ENCODE measurements at places on chromosomes 3 and 15.

- DNase-seq, result no peak
Measured at GRCh38 chr3:126109146-126109879, 25.4 kb upstream of the SLC41A3 start.

DNA sequence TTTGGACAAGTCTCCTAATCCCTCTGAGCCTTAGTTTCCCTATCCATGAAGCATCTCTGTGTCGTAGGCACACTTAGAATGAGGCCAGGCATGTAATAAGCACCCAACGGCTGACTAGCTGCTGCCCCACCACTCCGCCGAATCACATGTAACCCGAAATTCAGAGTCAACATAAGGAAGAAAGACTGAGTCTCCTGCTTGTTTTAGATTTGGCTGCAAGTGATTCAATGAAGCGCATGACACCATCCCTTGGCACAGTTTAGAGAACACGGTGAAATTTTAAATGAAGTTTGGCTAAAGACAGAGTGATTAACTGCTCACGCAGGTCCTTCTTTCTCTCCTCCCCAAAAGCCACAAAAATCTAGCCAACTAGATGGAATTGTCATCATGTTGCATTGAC is 279.2 kb downstream of the TLE3 start:
- DNase-seq, result no peak

GRCh38 chr15:75836959-75837334 is 6.3 kb upstream of the UBE2Q2 start:
- DNase-seq, result no peak

DNA sequence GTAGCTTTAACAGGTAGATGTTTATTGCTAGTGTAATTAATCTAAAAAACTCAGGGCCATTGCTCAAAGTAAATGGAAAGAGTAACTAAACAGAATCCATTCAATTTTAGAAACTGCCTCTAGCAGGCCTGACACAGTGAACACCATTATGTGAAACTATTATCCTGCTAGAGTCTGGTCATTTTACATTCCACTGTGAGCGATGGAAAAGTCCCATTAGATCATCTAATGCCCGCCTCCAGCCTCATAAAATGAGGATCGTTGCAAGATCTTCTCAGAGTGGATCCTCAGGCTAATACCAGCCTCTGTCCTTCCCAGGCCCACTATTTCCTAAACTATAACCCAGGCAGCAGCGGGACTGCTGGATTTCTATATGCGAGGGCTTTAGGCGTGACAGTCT is 107.7 kb downstream of the WDR76 start:
- DNase-seq, result no peak

GRCh38 chr3:71518089-71518488 is 65.4 kb downstream of the FOXP1 start:
- DNase-seq, result no peak

DNA sequence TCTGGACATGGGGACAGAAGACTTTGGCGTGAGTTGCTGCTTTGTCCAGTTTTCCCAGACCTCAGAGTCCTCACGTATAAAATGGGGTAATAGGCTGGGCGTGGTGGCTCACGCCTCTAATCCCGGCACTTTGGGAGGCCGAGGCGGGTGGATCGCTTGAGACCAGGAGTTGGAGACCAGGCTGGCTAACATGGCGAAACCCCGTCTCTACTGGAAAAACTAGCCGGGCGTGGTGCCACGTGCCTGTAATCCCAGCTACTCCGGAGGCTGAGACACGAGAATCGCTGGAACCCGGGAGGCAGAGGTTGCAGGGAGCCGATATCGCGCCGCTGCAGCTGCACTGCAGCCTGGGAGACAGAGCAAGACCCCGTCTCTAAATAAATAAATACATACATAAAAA is 22.7 kb upstream of the IGF1R start:
- DNase-seq, result no peak

DNA sequence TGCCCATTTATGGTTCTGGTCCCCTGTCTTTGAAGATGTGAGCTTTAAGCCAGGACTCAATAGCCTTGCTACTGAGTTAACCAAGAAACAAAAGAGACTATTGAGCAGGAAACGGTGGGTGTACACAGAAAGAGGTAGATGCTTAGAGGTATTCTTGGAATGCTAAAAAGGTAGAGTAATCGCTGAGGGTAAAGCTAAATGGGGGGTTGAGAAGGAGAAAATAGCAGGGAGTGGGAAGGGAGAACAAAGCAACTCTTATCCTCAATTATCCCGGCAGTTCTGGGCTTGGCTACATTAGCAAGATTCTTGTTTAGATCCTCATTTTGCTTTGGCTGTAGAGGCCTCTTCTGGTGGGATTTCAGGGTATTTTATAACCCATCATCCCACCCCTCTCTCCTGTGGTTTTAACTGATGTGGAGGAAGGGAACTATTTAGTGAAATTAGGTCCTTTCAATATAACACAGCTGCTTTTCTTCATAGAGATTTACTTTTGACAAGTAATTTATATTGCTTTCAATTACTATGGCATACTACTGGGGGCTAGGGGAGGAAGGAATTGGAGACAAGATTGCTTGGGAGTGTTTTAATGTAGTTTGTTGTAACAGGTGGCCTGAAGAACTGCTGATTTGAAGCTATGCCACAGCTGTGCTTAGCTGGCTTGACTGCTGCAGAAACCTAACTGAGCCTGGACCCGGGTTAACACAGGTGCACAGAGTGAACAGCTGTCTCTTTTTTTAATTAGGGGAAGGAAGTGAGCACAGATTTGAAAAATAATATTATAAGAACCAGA is 234.3 kb upstream of the CCDC54 start:
- peak; percentile 56 for DNase-seq

- DNase-seq, result no peak
Measured at GRCh38 chr15:75038231-75038630, 14.8 kb downstream of the PPCDC start.

DNA sequence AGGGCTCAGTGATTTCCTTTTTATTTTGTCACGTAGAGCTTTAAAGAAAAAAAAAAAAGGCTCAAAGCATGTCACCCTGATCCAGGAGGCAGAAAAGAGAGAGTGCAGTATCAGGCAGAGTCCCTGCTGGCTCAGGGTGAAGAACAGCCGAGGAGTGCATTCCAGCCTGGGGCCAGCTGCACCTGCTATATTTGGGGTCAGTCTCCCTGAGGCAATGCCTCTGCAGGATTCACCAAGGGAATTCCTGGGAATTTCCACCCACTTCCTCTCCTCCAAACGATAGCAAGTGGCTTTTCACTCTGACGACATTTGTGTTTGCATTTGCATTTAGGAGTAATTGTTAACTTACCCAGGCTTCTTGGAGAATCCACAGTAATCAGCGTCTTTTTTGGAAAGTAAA is 202.9 kb upstream of the CTNNB1 start:
- no peak for DNase-seq
